ENCODE measurements at places on chromosomes 1 and 21.

GRCh38 chr1:25616987-25617624 lies 515 bp downstream of the MAN1C1 start:
- DNase-seq = peak; percentile 66
- H3K4me1 ChIP-seq = peaks cover 54% of the 10 kb centered on the region
- no peaks in the 10 kb centered on the region for H3K27me3 ChIP-seq
- peak overlapping the region; percentile 56 for H3K4me3 ChIP-seq
- H3K27ac ChIP-seq = peak overlapping the region; percentile 42
- H3K36me3 ChIP-seq = no peaks in the 10 kb centered on the region

GRCh38 chr1:212045981-212046380 lies 10.4 kb downstream of the DTL start:
- DNase-seq = no peak
- H3K36me3 ChIP-seq = no peaks in the 10 kb centered on the region
- H3K4me1 ChIP-seq = no peaks in the 10 kb centered on the region
- no peak overlapping the region for H3K4me3 ChIP-seq
- no peaks in the 10 kb centered on the region for H3K27me3 ChIP-seq

DNA sequence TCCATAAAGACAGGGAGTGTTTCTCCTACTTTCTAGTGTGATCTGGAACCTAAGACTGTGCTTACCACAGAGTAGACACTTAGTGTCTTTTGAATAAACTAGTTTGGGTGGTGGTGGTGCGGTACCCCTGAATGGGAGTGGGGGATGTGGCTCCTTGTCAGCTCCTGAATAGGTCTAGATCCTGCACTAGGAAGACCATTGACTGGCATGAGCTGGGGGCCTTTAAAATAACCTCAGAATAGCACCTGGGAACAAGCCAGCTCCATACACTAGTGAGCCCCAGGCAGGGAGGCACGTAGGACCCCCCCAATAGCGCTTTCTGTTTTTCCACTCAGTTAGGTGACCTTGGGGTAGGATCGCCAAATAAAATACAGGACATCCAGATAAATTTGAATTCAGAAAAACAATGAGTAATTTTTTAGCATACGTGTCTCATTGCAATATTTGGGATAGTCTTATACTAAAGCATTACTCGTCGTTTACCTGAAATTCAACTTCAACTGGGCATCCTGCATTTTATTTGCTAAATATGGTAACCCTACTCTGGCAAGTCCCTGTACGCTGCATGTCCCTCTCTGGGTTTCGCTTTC lies 45.6 kb downstream of the AZIN2 start:
- H3K27ac ChIP-seq = peak overlapping the region; percentile 78
- no peaks in the 10 kb centered on the region for H3K27me3 ChIP-seq
- H3K36me3 ChIP-seq = no peaks in the 10 kb centered on the region

DNA sequence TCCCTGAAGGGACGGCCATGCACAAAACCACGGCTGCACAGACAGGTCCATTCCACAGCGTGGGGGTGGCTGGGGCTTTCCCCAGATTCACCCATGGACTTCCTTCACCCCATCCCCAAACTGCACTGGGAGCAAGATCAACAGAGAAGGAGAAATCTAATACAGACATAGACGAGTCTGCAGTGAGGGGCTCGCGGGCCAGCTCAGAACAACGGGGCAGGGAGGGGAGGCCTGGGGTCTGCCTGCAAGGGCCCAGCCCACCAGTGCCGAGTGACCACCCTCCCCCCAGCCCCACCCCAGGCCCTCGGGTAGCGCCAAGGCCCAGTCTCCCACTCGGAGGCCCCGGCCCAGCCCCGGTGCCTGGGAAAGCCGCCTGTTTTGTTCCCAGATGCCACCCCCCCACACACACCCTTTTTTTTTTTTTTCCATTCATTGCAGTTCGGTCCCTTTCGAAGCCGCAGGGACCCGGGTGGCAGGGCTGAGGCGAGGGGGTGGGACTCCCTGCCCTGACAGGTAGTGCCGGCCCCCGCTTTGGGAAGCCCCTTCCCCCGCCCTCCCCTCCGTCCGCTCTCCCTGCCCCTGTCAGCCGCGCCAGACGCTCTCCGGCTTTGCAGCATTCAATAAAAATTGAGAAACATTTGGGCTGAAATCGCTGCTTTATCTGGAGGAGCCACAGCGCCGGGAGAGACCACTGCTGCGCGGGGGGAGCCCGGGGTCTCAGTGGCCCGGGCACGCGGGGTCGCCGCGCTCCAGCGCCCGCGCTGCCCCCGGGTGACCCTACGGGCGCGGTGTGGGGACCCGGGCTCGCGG lies 543 bp upstream of the EPHB2 start:
- H3K36me3 ChIP-seq = no peaks in the 10 kb centered on the region
- no peak overlapping the region for H3K4me3 ChIP-seq
- DNase-seq = no peak
- H3K4me1 ChIP-seq = peaks cover 6% of the 10 kb centered on the region
- no peak overlapping the region for H3K27ac ChIP-seq

- no peaks in the 10 kb centered on the region for H3K4me1 ChIP-seq
- no peak overlapping the region for H3K27ac ChIP-seq
- DNase-seq = no peak
- no peaks in the 10 kb centered on the region for H3K36me3 ChIP-seq
Measured at GRCh38 chr1:156152628-156153027, 757 bp upstream of the SEMA4A start.

- DNase-seq = no peak
- H3K36me3 ChIP-seq = no peaks in the 10 kb centered on the region
- H3K27ac ChIP-seq = no peak overlapping the region
Measured at GRCh38 chr1:81042225-81042624, 758.5 kb upstream of the ADGRL2 start.

- no peaks in the 10 kb centered on the region for H3K4me1 ChIP-seq
- no peak overlapping the region for H3K27ac ChIP-seq
- no peaks in the 10 kb centered on the region for H3K27me3 ChIP-seq
Measured at GRCh38 chr1:177069490-177069889, 95.0 kb downstream of the ASTN1 start.

DNA sequence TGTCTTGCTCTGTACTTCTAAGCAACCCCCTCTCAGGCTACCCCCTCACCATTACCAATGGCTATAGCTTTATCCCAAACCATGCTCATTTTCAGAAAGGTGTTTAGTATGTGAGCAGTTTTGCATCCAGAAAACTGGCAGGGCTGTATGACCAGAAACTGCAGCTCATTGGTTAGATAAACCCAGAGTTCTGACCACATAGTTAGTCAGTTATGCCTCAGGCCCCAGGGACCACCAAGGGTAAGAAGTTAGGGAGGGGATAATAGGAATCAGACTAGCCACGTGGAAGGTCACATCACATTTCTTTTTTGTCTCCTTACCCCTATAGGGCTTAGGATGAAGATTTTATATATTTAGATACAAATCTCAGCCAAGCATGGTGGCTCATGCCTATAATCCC lies 1.2 kb downstream of the ITGA10 start:
- peaks cover 12% of the 10 kb centered on the region for H3K36me3 ChIP-seq
- no peak overlapping the region for H3K4me3 ChIP-seq
- H3K4me1 ChIP-seq = no peaks in the 10 kb centered on the region
- no peak overlapping the region for H3K27ac ChIP-seq

- no peak overlapping the region for H3K27ac ChIP-seq
- no peak for DNase-seq
- no peak overlapping the region for H3K4me3 ChIP-seq
- H3K36me3 ChIP-seq = no peaks in the 10 kb centered on the region
Measured at GRCh38 chr1:179529482-179530195, 46.1 kb downstream of the NPHS2 start.

- no peak overlapping the region for H3K4me3 ChIP-seq
- no peaks in the 10 kb centered on the region for H3K4me1 ChIP-seq
- no peaks in the 10 kb centered on the region for H3K27me3 ChIP-seq
- H3K27ac ChIP-seq = no peak overlapping the region
- no peak for DNase-seq
- H3K36me3 ChIP-seq = no peaks in the 10 kb centered on the region
Measured at GRCh38 chr1:200474633-200475032, 64.8 kb upstream of the ZNF281 start.

DNA sequence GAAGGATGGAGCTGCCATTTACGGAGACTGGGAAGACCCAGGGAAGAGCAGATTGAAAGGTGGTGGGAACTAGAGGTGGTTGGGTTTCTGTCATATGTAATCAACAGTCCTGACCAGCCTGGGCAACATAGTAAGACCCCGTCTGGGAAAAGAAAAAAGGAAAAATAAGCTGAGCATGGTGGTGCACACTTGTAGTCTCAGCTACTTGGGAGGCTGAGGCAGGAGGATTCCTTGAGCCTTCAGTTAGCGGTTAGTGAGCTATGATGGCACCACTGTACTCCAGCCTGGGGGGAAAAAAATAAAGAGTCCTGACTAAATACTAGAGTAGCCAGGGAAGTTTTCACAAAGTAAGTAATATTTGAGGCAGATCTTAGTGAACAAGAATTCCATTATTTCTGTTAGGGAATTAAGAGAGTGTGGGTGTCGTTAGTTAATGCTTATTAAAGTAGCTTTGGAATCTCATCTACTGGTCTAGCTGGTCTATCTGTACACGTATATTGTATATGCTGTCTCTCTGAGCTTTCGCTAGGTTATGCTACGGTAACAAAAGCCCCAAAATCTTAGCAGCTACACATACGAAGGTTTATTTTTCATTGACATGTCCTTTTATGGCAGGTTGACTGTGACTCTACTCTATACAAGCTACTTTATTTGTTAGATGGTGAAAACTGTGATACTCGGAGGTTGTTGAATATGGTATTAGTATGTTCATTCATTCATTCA lies 4.4 kb downstream of the NBPF1 start:
- no peak overlapping the region for H3K27ac ChIP-seq
- no peak overlapping the region for H3K4me3 ChIP-seq
- no peaks in the 10 kb centered on the region for H3K27me3 ChIP-seq

GRCh38 chr1:180424848-180425457 lies 77.4 kb downstream of the ACBD6 start:
- H3K36me3 ChIP-seq = no peaks in the 10 kb centered on the region
- H3K27me3 ChIP-seq = no peaks in the 10 kb centered on the region
- H3K4me1 ChIP-seq = no peaks in the 10 kb centered on the region

- no peaks in the 10 kb centered on the region for H3K36me3 ChIP-seq
- H3K27ac ChIP-seq = no peak overlapping the region
- no peaks in the 10 kb centered on the region for H3K4me1 ChIP-seq
- no peak for DNase-seq
Measured at GRCh38 chr1:85463731-85464496, 1.0 kb downstream of the DDAH1 start.

GRCh38 chr1:63980740-63981407 lies 207.1 kb downstream of the ROR1 start:
- H3K27me3 ChIP-seq = no peaks in the 10 kb centered on the region
- no peak overlapping the region for H3K4me3 ChIP-seq
- no peak overlapping the region for H3K27ac ChIP-seq

DNA sequence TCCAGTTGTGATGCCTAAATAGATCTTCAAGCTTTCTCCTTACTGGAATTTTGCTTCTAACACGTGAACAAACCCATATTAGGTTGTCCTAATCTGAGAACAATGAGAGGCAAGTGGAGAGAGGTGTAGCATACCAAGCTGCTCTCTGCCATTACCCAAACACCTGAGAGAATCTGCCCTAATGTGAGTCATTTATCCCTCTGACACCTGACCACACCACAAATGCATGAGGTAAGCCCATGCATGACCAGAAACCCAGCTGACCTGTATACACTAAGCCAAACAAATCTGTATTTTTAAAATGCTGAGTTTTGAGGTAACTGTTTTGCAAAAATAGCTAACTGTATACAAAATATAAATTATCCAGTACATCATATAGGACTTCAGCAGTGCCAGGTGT lies 1458.1 kb upstream of the B3GALT2 start:
- no peaks in the 10 kb centered on the region for H3K4me1 ChIP-seq
- no peaks in the 10 kb centered on the region for H3K27me3 ChIP-seq
- H3K4me3 ChIP-seq = no peak overlapping the region

GRCh38 chr1:227661495-227661894 lies 73.6 kb downstream of the JMJD4 start:
- H3K4me1 ChIP-seq = no peaks in the 10 kb centered on the region
- no peaks in the 10 kb centered on the region for H3K27me3 ChIP-seq
- no peak overlapping the region for H3K27ac ChIP-seq
- no peak for DNase-seq
- no peak overlapping the region for H3K4me3 ChIP-seq

DNA sequence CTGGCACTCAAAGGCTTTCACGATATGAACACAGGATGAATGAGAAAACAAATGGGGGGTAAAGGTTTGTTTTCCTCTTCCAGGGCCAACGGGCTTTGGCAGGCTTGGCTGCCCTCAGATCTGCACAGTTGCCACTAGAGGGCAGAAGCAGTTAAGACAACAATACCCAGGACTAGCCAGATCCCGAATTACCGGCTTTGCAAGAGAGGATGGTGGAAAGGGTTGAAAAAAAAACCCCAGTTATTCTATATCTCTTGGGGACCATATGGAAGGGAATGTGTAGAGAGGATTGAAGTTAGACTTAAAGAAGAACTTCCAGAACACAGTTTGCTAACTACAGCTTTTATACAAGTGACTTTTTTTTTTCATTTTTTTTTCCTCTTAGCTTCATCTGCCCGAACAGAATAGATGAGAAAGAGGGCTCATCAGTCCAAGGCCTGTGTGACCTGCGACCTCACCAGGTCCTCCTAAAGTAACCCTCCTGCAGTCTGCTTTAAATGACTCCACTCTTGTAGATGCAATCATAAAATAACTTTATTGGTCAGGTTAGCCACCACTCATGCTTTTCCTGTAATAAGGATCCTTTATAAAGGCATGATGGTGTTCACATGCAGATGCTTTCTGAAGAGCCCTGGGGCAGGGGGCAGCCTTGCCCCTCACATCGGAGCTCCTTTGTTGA lies 10.7 kb downstream of the FMOD start:
- H3K27ac ChIP-seq = no peak overlapping the region
- H3K27me3 ChIP-seq = peaks cover 6% of the 10 kb centered on the region
- H3K36me3 ChIP-seq = no peaks in the 10 kb centered on the region
- DNase-seq = peak; percentile 72
- H3K4me1 ChIP-seq = peaks cover 18% of the 10 kb centered on the region

DNA sequence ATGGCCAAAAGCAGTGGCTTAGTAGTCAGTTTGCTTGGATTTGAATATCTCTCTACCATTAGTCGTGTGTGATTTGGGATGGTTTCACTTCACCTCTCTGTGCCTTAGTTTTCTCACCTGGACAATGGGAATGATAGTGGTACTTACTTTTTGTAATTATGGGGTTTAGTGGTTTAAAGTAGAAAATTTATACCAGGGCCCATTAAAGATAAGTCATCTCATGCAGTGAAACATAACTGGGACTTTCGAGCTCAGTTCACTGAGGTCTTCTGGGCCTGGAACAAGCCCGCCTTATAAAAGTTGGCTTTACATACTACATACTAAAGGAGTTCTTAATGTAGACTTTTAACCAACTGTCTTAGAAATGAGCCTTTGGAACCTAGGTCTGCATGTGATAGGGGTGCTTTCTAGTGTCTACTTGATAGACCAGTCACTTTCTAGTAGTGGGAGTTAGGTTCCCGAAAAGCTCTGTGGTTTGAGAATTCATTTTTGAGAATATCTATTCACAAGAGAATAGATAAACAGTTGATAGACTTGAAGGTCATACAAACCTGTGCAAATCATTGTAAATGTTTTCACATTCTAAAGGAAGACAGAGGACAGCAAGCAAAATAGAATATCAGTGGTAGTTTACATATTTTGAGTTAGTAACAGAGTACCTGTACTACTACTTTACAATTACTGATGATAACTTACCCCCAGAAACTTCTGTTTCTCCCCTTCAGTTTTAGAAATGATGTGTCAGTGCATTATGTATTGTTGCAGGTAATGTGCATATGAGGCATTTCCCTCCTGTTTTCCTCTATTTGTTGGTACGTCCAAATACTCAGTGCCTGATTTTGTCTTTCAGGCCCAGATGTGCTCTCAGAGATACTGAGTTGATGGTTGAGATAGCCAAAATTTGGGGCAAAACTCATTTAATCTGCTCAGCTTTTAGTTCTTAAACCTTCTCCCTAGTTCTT lies 48.0 kb downstream of the DYRK1A start:
- DNase-seq = no peak
- no peak overlapping the region for H3K27ac ChIP-seq
- peaks cover 77% of the 10 kb centered on the region for H3K4me1 ChIP-seq
- H3K36me3 ChIP-seq = no peaks in the 10 kb centered on the region
- no peak overlapping the region for H3K4me3 ChIP-seq

Data from CD8-positive, alpha-beta memory T cell (primary cell).